ENCODE measurements at places on chromosomes 3 and 15.
A peak's percentile ranks its signal among the peaks of the same experiment; 100 is the strongest.

DNA sequence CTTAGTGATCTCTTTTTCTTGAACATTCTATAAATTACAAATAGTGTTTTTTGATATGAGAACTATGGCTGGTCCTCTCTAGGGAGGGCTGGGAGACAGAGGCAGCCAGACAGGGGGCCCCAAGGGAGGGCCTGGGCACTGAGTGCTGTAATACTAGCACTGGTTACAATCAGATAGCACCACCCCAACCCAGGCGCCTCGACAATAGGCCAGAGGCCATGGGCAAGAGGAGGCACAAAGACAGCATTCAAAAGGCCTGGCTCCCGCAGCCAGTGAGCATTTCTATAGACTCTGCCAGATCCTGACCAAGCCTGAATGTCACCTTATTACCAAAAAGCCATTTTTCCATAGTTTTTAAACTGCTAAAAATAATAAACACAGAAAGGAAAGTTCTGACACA is 158.5 kb downstream of the THRB start:
- DNase-seq, result peak; percentile 33

GRCh38 chr15:69311319-69311721 is 12.6 kb downstream of the PAQR5 start:
- DNase-seq, result no peak

DNA sequence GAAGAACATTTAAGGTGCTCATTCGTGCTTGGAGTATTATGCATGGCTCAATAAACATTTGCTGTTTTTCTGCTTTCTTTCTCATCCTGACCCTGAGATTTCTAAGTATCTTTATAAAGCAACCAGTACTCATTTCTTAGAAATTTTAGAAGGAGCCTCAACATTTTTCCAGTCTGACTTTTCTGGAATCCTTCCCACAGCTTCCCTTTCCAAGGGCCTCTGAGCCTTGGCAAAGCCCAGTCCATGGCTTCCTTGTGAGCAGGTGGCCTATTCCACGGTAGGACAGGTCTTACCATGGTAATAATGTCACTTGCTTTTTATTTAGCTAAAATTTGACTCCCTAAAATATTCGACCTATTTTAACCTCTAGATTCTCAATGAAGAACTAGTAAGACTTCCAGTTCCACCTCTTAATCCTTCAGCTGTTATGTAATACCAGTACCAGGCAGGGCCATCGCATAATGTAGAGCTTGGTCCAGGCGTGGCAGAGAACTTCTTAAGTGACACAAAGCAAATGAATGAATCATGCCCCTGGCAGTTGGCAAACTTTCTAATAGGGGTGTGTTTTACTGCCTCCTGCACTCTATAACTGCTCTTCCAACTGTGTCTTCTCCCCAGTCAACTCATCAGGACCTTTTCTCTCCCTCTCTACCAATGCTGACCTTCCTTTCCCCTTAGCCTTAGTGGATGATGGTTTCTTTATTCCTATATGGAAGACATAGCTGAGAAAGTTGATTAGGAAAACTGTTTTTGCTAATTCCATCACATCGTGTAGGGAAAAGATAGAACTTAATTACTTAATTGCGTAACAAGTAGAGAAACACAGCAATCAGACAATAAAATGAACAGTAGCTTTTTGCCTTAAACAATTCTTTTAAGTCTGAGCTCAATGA is 894 bp upstream of the TM4SF4 start:
- no peak for DNase-seq

- DNase-seq, result peak; percentile 51
Observed at GRCh38 chr15:57541805-57542504, 49.7 kb upstream of the MYZAP start.

- no peak for DNase-seq
Observed at GRCh38 chr3:127730666-127731295, 58.0 kb downstream of the ABTB1 start.

DNA sequence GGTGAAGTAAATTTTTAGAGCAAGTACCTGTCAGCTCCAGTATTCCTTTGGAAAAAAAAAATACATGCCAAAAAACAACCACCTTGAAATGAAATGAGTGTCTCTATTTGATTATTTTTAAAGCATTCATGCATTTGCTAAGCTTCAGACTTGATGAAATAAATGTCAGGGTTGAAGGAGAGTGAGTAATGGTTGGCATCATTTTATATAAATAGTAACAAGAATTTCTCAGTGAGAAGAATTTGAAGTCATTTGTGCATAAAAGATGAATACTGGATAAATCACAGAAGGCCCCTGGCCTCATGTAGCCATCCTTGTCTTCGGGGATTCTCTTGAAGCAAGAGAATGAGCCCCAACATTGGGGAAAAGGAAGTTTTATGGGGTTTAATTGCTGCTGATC is 318.4 kb downstream of the LPP start:
- no peak for DNase-seq

DNA sequence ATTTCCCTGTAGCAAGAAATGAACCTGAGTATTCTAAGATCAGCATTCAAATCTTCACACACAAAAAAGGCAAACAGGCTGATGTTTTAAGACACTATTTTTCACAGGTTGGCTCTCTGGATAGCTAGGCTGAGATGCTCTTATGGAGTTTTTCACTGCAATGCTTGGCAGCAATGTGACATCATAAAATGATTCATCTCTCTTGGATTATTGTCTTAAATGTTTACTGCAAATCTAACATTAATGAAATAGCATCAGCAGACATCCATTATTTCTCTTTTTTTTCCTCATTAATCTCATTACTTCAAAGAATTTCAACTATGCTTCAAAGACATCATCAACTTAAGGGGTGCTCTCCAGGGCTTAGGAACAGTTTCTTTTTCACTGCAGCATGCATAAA is 23.6 kb upstream of the SSUH2 start:
- no peak for DNase-seq

GRCh38 chr3:174854987-174855386 is 4.1 kb upstream of the NAALADL2 start:
- DNase-seq, result no peak

DNA sequence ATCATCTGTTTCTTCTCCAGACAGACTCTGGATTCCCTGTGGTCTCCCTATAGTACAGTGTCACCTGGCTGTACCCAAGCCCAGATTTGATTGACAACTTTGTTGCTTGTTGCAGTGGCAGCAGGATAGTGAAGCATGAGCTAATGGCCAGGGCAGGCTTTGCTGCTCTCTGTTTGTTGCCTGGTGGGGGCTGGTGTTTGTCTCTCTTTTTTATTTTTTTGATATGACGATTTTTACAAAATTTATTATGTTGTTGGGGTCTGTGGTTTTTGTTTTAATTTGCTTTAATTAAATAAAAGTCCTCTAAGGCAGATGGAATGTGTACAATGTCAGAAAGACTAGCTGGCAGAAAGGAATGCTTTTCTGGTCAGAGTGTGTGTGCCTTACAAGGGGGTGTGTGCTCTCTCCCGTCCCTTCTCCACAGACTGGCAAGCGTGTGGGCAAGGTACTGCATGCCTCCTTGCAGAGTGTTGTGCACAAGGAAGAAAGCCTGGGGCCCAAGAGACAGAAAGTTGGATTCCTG is 15.2 kb upstream of the CLEC3B start:
- no peak for DNase-seq

DNA sequence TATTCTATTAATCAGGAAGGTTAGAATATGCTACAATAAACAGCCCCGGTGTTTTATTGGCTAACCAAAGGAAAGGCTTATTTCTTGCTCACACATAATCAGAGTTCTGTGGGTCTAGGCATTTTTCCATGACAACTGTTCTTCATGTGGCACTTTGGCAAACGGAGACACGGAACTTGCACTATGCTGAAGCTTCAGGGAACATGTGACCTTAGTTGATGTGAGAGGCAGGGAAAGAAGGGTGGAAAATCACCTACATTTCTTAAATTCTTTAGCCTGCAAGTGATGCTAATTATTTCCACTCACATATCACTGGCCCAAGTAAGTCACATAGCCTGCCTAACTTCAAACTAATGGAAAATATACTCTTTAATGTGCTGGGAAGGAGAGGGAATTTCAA is 344.6 kb downstream of the SV2B start:
- DNase-seq, result no peak

DNA sequence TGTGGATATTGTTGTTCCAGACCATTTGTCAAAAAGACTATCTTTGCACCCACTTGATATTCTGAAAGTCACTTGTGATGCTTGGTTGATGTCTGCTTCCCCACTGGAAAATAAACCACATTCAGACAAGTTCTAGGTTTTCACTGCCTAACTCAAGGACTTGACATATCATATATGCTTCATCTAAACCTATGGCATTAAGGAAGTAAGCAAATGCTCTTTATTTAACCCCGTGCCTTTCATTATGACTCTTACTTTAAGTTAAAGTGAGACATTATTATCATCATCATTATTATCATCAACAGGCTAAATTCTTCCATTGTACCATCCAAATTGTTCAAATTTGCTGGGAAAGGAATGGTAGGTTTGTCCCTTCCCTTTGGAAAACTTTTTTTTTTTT is 30.8 kb upstream of the C3orf80 start:
- DNase-seq, result no peak

DNA sequence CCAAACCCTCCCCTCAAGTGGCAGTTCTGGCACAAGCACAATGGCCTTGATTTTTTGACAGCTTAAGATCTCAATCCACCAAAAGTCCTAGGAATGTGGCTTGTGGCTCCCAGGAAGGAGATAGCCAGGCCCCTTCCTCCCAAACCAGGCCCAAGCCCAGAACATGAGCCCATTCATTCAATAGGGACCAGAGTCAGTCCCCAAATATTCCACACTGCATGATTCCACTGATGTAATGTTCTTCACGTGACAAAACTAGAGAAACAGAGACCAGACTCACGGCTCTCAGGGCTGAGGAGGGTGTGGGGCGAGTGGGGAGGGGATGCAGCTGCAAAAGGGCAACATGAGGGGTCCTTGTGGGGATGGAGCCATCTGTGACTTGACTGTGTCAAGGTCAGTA is 25.5 kb downstream of the ABTB1 start:
- no peak for DNase-seq

GRCh38 chr3:98070840-98071239 is 16.1 kb upstream of the OR5AC2 start:
- DNase-seq, result no peak

- DNase-seq, result no peak
Observed at GRCh38 chr15:35622641-35623340, 76.8 kb upstream of the DPH6 start.

DNA sequence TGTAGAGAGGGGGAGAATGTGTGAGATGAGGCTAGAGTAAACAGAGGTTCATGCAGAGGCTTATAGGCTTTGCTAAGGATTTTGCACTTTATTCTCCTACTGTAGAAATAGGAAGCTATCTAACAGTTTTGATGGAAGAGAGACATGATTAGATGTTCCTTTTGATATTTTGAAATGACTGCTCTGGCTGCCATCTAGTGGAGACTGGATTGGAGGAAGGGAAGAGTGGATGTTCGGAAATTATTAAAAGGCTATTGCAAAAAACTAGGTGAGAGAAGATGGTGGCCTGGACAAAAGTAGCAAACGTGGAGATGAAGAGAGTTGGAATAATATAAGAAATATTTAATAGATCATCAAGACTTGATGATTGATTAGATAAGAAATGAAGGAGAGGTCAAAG is 42.2 kb downstream of the SYN2 start:
- DNase-seq, result peak; percentile 17

GRCh38 chr15:68277131-68277602 is 378 bp upstream of the FEM1B start:
- DNase-seq, result no peak

GRCh38 chr3:53102601-53103147 is 27.6 kb downstream of the RFT1 start:
- no peak for DNase-seq

DNA sequence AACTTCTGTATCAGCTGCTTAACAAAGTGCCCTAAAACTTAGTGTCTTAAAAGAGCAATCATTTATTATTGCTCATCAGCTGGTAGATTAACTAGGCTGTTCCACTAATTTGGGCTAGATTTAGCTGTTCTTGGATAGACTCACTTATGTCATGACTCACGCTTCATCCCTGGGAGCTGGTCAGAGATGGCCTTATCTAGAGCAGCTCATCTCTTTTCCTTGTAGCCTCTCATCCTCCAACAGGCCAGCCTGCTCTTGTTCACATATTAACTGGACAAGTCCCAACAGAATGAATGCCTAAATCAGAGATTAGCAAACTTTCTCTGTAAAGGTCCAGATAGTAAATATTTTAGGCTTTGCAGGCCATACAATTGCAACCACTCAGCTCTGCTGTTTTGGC is 66.9 kb upstream of the PLAAT1 start:
- DNase-seq, result no peak

DNA sequence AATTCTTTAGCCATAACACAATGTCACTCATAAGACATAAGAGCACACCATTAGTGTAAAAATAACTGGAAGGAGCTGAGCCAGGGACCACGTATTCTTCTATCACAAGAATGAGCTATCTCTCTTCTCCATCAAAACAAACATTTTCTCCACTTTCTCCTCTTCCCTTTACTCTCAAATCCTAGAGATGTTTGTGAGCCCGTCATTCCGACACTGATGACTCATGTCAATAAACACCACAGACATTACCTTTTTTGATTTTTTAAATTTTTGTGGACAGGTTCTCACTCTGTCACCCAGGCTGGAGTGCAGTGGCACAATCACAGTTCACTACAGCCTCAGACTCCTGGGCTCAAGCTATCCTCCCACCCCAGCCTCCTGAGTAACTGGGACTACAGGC is 86.6 kb downstream of the MEX3B start:
- no peak for DNase-seq

GRCh38 chr3:127744875-127745274 is 72.1 kb downstream of the ABTB1 start:
- no peak for DNase-seq

DNA sequence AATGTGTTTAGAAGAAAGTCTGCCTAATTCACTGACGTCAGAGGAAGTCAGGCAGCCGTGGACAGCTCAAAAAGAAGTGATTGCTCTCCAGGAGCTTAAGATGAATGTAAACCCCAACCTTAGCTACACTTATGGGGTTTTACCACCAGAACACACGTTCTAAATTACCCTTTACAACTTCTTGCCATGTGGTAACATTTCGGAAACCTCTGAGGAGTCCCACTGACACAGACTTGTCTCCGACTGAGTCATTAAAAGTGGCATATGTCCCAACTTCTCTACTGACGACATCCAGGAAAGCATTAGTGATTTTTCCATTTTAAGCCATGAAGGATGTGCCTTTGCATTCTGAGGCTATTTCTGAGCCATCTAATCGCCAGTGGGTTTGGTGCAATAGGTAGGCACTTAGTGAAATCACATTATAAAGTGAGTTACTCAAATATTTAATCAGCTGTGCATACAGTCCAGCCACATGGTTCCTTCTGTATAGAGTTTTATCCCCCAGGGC is 32.4 kb downstream of the C2CD4A start:
- DNase-seq, result no peak

All from HuH-7 (cell line).